ENCODE measurements at places on chromosomes 4 and X. TPM values are rescaled to one million over a fixed set of nuclear protein-coding genes. Genes with fewer than 3 reads are reported as not detected.
A peak's percentile ranks its signal among the peaks of the same experiment; 100 is the strongest.

- DNase-seq, result no peak
These were observed 55.0 kb upstream of the GAB1 start for GRCh38 chr4:143281507-143282190.

- DNase-seq, result no peak
These were observed 211.8 kb downstream of the NPFFR2 start for GRCh38 chr4:72243641-72244040.

GRCh38 chrX:103183912-103184311, 31.0 kb upstream of the BEX4 start:
- DNase-seq, result no peak

DNA sequence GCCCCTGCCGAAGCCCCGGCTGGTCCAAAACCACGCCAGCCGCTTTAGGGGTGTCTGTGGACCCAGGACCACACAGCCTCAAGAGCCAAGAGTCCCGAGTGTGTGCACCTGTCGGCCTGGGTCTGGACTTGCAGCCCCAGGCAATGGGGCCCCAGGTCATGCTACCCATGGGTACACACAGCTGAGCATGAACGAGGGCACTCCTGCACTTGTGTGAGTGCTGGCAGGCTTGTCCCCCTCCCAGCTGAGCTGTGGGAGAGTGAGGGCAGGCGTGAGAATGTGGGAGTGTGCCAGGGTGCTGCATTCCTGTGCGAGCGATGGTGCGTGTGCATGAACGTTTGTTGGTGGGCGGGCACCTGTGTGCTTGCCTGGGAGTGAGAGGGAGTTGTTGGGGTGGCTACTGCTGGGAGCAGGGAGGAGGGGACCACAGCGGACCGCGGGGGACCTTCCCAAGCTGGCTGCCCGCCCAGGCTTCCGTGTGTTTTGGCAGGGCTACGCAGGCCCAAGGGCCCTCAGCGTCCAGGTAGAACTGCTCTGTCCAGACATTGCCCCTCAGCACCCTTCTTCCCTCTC, 30.8 kb downstream of the BLOC1S4 start:
- peak; percentile 31 for DNase-seq

DNA sequence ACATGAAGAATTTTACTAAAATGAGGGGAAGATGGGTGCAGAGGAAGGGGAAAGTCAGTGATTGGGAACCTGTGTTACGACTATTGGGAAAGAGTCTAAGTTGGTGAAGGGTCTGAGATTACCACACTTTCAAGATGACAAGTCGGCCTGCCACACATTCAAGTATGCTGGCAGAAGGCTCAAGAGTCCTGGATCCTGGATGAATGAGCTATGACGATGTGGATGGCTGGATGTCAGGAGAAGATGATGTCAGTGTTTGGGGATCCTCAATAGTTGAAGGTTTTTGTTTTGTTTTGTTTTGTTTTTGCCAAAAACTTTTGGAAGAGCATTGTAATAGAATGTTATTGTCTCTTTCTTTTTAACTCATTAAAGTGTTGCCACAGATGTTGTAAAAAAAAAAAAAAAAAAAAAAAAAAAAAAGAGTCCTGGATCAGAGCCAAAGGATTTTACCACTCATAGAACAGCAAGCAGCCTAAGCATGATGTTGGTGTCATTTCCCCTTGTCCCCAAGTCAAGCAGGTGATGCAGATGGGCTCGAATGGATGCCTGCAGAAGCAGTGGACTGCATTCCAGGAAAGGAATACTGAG, 120.6 kb downstream of the REELD1 start:
- no peak for DNase-seq

- no peak for DNase-seq
These were observed 30.6 kb upstream of the GPRIN3 start for GRCh38 chr4:89338206-89338605.

DNA sequence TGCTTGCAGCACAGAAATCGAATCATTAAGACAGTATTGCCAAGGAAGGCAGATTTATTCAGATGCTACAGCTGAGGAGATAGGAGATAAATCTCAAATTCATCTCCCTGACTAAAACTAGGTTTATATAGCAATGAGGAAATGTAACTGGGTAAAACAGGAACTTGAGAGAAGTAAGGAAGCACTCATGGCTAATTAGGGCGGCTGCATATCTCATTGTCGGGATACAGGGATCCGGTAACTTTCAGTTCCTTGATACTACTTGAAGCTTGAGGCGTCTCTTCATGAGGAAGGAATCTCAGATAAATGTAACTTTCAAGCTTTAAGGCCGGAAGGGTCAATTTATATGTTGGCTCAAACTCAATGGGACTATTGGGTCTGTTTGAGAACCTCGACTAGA, 129.2 kb upstream of the WDR1 start:
- no peak for DNase-seq

- DNase-seq, result no peak
These were observed 29.7 kb downstream of the BCOR start for GRCh38 chrX:40068048-40068447.

DNA sequence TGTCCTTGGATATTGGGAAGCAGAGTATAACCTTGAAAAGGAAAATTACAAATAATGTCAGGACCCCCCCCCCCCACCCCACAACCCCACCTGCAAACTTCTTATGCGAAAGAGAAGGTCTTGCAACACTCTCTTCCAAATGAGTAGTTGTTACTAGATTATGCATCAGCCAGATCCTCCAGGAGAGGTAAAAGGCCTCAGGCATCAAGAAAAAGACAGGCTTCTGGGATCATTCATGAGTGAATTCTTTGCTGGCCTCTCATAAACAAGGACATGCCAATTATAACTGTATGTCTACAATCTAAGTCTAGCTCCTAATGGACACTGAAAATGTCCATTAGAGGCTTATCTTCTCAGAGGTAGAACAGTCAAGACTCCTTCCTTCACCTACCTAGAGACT, 1443.3 kb downstream of the RAPGEF2 start:
- DNase-seq, result no peak

GRCh38 chr4:179919587-179919986, 2323.6 kb upstream of the TENM3 start:
- no peak for DNase-seq

DNA sequence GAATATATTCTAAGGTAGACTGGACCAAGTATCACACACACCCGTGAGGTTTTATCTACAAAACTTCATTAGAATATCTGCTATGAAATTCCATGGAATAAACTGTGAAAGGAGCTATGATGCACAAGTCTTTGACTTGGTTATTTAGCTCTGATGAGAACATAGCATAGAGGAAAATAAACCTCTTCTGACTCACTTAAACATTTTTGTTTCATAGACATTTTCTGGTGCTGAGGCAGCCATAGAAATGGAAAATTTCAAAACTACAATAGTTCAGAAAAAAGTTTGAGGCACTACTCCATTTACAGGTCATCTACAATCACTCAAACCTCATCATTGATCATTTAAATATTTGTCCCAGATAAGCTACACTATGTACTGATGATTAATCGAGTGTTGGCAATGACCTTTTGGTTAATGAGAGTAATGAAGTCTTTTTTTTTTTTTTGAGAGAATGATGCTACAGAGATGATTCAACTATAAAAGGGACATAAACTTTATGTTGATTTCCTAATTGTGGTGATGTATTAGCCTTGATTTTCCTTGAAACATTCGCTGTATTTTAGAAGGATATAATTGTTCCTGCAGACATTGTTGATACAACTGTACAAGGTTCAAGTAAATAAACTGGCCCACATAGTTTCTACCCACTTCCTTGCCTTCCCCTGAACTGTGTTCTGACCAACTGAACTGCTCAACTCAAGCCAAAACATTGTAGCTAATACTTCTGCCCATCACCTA, 77.5 kb downstream of the AREG start:
- no peak for DNase-seq

- no peak for DNase-seq
These were observed 317.6 kb downstream of the BCOR start for GRCh38 chrX:39779952-39780783.

The FGD1 gene
- 0.66 TPM for polyA plus RNA-seq

The CCDC149 gene
- 2.6 TPM for polyA plus RNA-seq

The OPRPN gene
- not detected for polyA plus RNA-seq

The ZFP42 gene
- polyA plus RNA-seq, result not detected

Data from liver (tissue), 10 donors.